Suppressor macrophage (primary cell): ENCODE measurements at places on chromosomes 1 and 21.

- peak; percentile 75 for DNase-seq
Measured at GRCh38 chr1:119988306-119989062, 81.0 kb downstream of the NOTCH2 start.

GRCh38 chr1:231842441-231842840 is 215.9 kb downstream of the DISC1 start:
- peak; percentile 51 for DNase-seq

DNA sequence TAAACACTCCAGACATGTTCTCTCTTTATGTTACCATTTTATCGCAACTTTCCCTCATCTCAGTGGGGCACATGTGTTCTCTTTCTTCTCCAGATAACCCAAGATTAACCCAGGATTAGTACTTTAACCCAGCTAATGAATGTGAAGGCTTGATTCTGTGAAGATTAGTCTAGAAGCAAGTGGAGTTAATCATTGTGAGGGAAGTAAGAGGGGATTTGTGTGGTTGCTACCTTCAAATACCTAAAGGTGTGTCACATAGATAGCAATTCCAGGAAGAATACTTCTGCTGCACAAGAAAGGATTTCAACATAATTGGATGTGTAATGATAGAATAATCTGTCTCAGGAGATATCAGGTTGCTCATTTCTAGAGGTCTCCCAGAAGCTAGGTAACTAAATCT is 327.1 kb downstream of the PBX1 start:
- DNase-seq, result no peak

DNA sequence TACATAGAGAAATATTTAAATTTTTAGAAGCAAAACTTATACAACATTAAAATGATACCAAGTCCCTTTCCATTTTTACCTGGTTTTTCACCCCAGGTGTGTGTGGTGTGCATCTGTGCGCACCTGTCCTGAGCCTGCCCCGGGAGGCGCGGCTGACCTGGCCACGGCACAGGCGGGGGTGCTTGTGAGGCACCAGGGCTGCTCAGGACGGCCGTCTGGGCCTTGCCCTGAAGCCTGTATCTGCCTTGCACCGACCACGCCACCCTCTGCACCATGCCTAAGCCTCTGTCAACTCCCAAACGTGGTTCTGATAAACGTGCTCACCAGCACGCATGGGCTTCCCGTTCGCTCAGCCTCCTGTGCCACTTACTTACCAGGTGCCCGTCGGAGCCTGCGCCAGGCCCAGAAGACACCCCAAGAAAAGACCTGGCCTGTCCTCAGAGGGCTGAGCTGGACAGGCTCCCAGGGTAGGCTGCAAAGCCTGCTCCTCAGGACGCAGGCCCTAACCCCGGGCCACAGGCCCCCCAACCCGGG is 20.9 kb downstream of the PANK4 start:
- no peak for DNase-seq

- DNase-seq, result no peak
Measured at GRCh38 chr1:118145721-118146120, 39.3 kb downstream of the SPAG17 start.

GRCh38 chr1:161266202-161266601 is 7.7 kb downstream of the PCP4L1 start:
- no peak for DNase-seq

GRCh38 chr1:31417148-31417547 is 4.1 kb downstream of the SERINC2 start:
- DNase-seq, result peak; percentile 30

- no peak for DNase-seq
Measured at GRCh38 chr1:11216074-11216473, 26.9 kb downstream of the ANGPTL7 start.

GRCh38 chr21:38806942-38807284 is 1.2 kb downstream of the ETS2 start:
- peak; percentile 13 for DNase-seq

DNA sequence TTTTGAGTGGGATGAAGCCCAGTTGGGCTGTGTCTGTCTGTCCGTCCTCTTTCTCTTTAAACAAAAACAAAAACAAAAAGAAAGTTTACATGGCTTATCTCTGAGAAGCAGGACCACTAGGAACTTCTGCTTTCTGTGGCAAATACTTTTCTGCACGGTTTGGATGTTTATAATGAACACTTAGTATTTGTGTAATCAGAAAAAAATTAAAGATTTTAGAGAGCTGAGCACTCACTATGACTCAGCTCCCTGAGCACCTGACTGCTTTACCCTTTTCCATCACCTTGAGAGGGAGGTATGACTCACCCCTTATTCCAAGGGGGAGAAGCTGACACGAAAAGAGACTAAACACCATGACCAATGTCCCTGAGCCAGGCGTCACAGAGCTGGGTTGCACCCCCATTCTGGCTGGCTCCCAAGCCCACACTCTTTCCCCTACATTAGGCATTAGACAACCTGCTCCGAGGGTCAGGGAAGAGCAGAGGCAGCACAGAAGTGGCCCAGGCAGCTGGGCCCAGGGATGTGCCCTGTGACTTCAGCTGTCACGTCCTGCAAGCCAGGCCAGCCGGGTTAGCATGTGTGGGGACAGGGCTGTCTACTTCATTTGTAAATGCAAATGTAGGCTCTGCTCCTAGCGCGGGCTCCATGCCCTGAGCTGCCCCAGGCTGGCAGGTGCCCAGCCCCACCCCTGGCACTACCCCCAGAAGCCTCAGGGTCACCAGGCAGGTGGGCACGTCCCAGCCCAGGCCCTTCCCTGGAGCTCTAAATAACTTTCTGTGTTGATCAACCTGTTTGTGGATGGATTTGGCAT is 30.4 kb downstream of the RAP1GAP start:
- DNase-seq, result peak; percentile 46

GRCh38 chr1:180584869-180585268 is 26.1 kb downstream of the OVAAL start:
- DNase-seq, result no peak

DNA sequence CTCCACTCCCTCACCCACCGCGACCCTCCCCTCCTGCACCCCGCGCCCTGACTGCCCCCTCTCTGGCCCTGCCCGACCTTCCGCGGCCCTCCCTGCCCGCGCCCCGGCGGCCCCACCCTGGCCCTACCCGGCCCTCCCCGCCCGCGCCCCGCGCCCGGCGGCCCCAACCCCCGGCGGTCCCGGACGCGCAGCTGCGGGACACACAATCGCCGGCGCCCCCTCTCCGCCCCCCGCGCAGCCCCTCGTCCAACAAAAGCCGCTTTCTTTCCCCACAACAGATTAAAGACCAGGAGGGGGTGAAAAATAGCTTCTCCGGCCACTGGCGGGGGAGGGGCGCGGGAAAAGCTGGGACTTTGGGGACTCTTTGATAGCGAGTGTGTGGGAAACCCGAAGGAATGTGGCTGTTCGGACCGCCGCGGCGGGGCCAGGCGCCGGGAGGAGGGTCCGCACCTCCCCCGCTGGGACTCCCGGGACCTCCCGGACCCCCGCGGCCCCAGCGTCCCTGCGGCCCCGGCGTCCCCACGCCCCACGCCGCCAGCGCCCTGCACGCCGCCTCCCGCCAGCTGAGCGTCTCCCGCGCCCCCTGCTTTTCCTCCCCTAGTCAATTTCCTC is 8.8 kb upstream of the ID3 start:
- DNase-seq, result no peak

DNA sequence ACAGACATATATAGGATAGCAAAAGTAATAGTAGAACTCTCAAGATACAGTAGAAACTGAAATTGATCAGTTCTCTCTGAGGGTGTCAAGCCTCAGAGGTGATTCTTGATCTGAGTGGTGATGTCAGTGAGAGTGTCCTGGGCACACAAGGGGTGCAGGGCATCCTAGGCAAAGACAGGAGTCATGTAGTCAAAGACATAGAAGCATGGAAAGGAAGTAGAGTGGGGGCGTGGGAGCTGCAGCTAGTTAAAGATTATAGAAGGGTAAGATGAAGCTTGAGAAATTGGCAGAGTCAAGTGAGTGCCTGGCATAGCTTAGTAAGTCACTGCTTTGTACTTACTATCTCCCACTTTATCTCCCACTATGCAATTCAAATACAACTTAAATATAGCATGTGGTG is 22.8 kb downstream of the CDC7 start:
- no peak for DNase-seq

GRCh38 chr1:119276558-119276957 is 92.0 kb upstream of the HAO2 start:
- no peak for DNase-seq

- DNase-seq, result peak; percentile 83
Measured at GRCh38 chr1:156927215-156928042, 7.0 kb downstream of the LRRC71 start.

DNA sequence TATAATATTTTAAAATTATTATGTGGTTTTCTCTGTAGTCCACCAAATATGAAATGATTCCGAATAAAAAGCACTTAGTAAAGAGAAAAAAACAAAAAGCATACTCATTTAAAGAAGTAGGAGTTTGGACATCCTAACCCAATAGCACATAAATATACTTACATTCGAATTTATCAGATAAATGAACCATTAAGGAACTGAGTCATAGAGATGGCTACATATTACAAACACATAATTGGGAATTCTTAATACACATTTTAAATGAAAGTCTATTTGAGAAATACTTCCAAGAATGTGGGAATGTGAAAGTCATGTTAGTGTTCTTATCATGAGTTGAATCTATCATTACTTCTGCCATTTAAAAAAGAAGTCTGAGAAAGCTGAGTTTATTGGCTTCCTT is 75.0 kb downstream of the USP24 start:
- no peak for DNase-seq

DNA sequence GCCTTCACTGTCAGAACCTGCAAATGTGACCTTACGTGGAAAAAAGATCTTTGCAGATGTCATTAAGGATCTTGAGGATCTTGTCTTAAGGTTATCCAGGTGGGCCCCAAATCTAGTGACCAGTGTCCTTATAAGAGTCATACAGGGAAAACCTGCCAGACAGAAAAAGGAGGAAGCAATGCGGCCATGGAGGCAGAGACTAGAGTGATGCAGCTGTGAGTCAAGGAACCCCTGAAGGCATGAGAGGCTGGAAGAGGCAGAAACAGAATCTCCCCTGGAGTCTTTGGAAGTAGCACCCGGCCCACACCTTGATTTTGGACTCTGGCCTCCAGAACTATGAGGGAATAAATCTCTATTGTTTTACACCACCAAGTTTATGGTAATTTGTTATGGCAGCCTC is 36.5 kb upstream of the DNASE2B start:
- no peak for DNase-seq

- DNase-seq, result no peak
Measured at GRCh38 chr1:245715970-245716369, 561.2 kb downstream of the KIF26B start.

- no peak for DNase-seq
Measured at GRCh38 chr1:39898648-39899603, 2.8 kb downstream of the MYCL start.

DNA sequence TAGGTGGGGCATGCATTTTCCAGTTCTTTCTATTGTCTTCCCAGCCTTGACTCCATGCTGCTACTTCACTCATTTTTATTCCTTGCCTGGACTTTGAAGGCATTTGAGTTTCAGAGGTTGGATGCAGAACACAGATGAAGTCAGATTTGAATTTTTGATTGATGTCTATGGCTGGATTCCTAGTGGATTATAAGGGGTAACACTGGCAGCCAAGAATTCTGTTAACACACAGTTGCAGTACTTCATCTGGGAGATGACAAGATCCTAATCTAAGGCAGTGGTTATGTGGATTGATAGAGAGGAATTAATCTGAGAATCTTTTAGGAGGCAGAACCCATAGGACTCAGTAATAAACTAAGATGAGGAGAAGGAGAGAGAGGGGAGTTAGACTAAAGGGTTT is 439.0 kb upstream of the USP24 start:
- DNase-seq, result no peak

DNA sequence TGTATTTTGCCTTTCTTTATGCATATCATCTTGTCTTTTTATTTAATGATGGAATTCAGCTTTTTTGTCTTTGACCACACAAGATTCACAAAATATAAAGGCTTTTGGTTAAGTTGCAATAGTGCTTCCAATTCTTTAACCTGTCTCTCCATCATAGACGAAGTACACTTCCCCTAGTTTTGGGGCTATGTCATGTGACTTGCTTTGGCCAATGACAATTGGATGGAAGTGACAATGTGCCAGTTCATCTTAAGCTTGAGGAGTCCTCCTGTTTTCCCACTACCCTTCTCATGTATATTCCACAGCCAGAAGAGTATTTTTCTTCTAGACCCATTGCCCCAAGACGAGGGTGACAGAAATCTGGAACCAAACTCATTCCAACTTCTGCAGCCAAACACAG is 419.6 kb upstream of the BRINP3 start:
- no peak for DNase-seq

- DNase-seq, result no peak
Measured at GRCh38 chr1:210817385-210818275, 316.3 kb downstream of the KCNH1 start.

DNA sequence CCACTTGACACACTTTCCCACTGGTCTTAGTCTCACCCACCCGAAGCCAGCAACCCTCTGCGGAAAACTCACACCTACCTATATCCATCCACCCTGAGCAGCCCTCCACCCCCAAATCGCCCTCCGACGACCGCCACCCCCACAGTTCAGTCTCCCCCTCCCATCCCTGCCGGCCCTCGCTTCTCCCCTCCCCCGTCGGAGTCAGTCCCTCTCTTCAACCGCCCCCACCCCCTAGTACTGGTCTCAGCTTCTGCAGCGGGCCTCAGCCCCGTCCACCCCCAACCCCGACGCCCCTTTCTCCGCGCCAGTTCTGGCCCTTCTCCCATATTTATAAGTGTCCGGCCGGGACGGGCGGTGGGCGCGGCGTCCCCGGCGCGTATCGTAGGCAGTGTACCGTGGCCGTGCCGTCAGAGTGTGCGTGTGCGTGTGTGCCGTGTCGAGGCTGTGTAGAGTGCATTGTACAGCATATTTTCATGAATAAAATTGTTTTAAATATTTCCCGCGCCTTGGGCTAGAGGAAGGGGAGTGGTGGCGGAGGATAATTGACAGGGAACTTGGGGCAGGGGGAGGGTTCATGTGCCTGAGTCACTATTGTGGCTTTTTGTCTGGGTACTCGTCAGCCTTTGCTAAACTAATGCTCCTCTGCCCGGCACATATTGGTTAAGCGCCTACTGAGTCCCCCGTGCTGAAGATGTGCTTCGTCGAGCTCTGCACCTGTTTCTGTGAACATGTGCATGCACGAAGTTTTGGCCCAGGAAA is 22.0 kb downstream of the FOXO6 start:
- DNase-seq, result peak; percentile 26

- no peak for DNase-seq
Measured at GRCh38 chr1:68470388-68470970, 20.7 kb upstream of the RPE65 start.

DNA sequence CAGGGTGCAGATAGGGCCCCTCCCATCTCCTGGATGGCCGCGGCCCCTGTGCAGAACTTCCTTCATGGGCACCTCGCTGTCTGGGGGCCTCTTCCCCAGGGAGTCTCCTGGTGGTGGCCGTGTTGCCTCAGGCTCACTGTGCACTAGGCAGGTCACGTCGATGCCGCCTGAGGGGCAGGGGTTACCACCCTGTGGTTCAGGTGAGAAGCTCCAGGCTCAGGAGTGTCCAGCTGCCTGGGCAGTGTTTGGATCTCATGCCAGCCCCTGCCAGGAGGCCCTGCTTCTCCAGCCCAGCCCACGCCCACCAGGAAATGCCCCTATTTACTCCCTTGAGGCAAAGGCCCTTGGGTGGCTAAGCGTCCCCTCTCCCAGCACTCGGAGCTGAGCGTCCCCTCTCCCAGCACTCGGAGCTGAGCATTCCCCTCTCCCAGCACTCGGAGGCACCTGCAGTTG is 2.1 kb downstream of the ITGB2 start:
- DNase-seq, result no peak

- DNase-seq, result no peak
Measured at GRCh38 chr1:214537219-214537618, 14.2 kb downstream of the PTPN14 start.

- DNase-seq, result no peak
Measured at GRCh38 chr1:95386915-95387314, 152.9 kb downstream of the RWDD3 start.

- DNase-seq, result peak; percentile 23
Measured at GRCh38 chr1:39047374-39048229, 21.5 kb downstream of the NDUFS5 start.
